ENCODE measurements at places on chromosomes 4 and X.

GRCh38 chrX:140177821-140178220 is 212.5 kb upstream of the CXorf66 start:
- DNase-seq = no peak

- no peak for DNase-seq
These were observed 76.0 kb downstream of the PDLIM5 start for GRCh38 chr4:94527556-94528233.

DNA sequence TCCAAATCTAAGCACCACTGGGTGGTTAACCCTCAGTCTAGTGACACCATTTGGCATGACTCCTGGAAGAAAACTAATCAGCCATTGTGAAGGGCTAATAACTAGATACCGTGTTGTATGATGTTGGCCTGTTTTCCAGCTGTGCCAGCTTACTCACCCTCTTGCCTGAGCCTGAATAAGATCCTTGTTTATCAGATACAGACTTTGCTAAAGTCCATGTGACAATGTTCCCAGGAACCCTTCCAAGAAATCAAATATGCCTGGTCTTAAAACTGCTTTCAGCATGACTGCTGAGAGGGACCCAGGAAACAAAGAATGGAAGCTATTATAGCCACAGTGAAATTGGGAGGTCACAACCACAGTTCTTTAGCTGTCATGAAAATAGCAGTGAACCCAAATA is 640.8 kb upstream of the INTU start:
- DNase-seq = no peak

GRCh38 chrX:103783971-103784370 is 7.3 kb downstream of the PLP1 start:
- DNase-seq = no peak

DNA sequence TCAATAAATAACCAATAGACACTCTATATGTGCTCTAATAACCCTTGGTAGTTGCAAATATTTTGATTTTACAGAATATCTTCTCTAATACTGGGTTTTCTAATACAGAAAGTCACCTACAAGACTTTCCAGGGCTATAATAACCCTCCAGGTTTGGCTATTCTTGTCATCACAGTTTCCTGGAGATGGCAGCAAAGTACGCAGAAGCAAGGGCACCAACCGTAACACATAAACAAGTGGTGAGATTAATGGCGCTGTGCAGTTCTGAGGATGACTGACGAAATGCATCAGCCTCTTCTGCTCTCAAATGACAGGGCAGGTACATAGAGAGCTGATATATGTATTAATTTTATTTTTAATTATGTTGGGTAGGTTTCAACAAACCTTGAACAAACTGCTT is 122.4 kb downstream of the C4orf33 start:
- DNase-seq = no peak

- no peak for DNase-seq
These were observed 23.5 kb downstream of the TRIML1 start for GRCh38 chr4:188162698-188163097.

- DNase-seq = peak; percentile 36
These were observed 80.2 kb downstream of the SYNPO2 start for GRCh38 chr4:118968813-118969212.

- no peak for DNase-seq
These were observed 19.0 kb upstream of the SPP1 start for GRCh38 chr4:87956501-87956900.

DNA sequence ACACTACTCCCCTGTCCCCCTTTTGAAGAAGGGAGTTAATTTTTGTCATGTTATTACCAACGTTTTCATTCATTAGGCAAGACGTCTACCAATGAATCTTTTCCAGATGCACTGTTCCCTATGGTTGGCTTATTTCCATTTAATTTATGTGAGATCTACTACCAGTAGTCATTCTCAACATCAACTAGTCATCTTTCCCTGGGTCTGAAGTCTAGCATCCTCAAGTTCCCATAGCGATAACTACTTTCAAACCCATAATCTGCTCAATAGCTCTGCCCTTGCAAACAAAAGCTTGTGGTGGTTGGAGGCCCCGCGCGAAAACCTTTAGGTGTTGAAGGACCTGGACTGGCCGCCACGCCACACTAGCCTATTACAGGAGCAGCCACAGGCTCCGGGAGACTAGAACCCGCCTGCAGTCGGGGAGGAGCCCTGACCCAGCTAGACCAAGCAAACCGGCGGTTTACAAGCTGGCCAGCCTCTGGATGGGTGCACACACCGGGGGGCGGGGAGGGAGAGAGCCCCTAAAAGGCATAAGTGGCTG is 746 bp downstream of the PPAT start:
- peak; percentile 87 for DNase-seq

- DNase-seq = peak; percentile 6
These were observed 106.1 kb downstream of the PRDM5 start for GRCh38 chr4:120816296-120816965.

GRCh38 chr4:89266128-89266527 is 41.5 kb downstream of the GPRIN3 start:
- DNase-seq = no peak

DNA sequence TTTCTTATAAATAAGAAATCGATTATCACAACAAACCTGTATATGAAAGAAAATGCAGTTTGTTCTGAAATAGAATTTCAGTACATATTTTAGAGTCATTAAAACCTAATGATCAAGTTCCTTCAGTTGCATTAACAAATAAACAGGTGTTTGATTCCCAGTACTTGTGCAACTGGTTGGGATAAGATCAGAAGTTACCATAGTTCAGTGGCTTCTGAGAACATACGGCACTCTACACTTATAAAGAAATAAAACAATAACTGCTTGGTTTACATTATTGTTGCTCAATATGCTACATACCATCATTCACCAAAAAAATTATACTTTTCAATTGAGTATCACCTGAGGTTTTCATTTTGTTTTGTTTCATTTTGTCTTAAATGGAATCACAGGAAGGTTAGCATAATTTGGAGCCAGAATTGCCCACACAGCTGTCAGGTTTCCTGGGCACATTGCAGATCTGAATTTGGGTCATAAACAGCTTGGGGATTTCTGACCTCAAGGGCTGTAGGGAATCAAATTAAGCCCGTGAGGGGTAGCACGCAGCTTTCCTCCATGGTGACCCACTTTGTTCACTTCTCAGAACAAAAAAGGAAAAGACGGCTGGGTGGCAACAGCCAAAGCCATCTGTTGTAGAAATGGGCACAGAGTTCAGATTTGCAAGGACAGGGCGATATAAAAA is 14.9 kb upstream of the CCNG2 start:
- DNase-seq = no peak

- peak; percentile 66 for DNase-seq
These were observed 82.4 kb upstream of the HPRT1 start for GRCh38 chrX:134377537-134377936.

GRCh38 chrX:32195611-32196010 is 1015.7 kb downstream of the DMD start:
- no peak for DNase-seq
